ENCODE measurements at places on chromosomes 7 and 10.

DNA sequence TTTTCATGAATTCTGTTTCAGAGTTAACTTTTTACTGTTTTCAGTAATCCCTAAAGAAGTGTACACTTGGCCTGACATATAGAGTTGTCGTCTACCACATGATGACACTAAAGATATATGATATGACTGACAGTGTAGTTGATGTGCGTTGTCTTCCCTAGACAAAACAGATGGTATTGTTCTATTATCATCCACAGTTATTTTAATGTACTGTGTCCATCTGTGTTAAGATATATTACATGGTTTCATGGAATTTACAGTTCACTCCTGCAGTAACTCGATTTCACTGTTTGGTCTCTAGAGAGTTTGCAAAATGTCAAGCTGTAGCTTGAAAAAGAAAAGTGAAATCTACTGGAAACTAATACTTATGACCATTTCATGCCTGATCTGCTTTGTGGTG is 18.1 kb downstream of the FOXP2 start:
- DNase-seq = no peak

DNA sequence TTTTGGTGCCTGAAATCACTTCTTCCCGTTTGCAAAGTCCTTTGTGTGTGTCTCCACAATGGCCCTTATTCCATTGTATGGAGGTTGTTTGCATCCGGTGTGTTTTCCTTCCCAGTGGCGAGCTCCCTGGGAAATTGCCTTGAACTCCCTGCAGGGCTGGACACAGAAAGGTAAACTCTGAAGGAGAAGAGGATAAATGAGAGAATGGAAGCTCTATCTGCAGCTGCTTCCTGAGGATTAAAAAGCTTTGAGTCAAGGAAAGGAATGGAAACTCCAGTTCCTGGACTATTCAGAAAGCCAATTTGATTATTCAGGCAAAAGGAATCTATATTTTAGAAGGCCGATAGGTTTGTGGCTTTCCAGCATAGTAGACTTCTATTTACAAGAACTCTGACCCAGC is 4.4 kb upstream of the GRK5 start:
- no peak for DNase-seq

GRCh38 chr10:82953909-82954308 is 1078.9 kb downstream of the NRG3 start:
- DNase-seq = no peak

- DNase-seq = no peak
These were observed 842 bp downstream of the KBTBD2 start for GRCh38 chr7:32890793-32891042.
